ENCODE measurements at places on chromosomes 11 and 22.

DNA sequence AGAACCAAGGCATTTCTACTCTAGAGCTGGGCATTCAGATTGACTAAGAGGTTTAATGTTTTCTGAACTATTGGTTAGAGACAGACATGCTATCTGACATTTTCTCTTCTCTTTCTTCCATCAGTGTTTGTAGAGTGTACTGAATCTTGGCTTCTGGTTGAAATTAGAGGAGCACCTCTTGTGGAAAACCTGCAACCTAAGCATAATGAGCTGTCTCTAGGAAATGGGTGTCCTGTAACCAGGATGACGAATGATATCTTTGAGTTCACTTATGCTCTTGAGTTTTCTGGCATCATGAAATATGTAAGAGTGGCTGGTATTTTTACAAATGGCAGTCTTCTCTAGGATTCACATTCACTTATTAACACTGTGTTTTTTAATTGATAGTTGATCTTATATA is 19.4 kb downstream of the OOSP4A start:
- DNase-seq, result no peak

DNA sequence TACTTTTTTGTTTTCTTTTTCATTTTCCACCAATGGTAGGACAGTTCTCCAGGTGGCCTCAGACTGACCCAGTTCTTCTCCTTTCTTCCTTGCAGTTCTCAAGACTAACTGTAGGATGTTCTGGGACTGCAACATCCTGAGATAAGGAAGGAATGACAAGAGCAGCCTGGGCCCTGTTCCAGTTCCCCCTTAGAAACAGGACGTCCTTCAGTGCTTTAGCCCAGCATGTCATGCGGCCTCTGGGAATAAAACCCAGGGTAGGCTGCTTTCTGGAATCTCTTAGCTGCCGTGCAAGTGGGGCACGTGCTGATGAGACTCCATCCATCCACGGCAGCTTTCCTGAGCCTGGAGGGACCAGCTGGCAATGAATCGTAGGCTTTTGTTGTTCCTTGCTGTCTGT is 24.0 kb upstream of the CADM1 start:
- no peak for DNase-seq

- DNase-seq, result no peak
Measured at GRCh38 chr11:2797741-2798361, 87.7 kb downstream of the CDKN1C start.

DNA sequence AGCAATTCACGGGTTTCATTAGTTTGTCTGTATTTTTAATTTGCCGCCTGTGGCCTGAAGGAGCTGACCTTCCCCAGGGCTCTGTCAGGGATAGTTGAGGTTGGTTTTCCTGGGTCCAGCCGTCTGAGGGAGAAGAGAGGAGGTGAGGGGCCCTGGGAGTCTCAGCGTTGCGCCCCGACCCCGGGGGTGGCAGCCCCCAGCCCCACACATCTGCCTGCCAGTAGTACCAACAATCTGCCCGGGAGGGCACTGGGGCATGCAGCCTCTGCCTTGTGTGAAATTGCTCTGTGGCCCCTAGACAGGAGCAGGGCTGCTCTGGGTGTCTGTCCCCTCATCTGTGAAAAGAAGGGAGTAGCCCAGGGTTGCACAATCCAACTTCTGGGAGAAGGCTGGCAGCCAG is 6.6 kb downstream of the B3GAT1 start:
- DNase-seq, result no peak

DNA sequence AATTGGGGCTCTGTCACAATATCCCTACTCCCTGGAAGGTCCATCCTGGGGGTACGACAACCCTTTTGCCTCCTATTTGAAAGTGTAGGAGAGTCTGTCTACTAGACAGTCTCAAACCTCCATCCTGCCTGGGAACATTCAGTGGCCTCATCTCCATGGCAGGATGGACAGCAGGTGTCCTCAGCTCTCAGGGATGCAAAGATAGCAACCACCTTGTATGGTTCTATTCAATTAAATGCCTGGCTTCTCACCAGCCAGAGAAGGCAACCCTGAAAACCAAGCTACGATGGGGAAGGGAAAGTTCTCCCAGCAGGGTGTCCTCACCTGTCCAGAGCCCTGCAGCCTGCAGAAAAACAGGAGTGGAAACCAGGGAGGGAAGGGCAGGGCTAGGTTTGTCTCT is 164.9 kb downstream of the MIAT start:
- DNase-seq, result no peak

- no peak for DNase-seq
Measured at GRCh38 chr22:19942157-19943081, 801 bp upstream of the TXNRD2 start.

GRCh38 chr11:77886401-77886800 is 65.5 kb downstream of the AAMDC start:
- DNase-seq, result no peak

DNA sequence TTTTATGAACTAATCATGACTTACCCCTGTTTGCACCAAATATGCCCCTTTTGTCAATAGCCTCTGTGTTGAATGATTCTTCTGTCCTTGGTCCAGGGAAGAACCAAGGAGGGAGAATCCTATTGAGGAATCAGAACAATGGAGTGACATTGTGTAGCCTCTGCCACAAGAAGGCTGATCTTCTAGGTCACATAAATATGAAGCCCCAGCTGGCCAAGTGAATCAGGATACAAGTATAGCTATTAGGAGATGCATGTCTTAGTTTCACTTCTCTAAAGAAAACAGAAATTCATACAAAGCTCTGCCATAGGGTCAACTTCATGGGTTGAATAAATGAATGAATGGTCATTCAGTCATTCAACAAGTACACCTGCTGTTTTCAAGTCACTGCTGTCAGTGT is 118.2 kb upstream of the BLID start:
- DNase-seq, result no peak

GRCh38 chr11:62856333-62856895 is 17.0 kb upstream of the WDR74 start:
- DNase-seq, result no peak

DNA sequence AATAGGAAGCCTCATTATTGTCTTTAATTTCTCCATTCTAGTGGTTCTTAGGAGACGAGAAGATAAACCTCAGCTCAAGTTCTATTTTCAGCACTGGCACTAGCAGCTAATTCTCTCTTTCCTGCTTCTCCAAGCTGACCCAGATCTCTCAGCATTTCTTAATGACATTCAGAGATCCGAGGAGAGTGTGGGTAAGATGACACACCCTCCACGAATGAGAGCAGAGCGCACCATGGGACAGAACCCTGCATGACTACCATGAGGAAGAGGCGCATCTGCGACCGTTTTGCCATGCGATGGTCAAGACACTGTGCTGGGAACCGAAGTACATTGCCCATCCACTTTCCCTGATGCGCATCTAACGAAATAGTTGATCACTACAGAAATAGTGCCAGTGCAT is 241.8 kb downstream of the LARGE1 start:
- no peak for DNase-seq

- DNase-seq, result no peak
Measured at GRCh38 chr22:42754658-42755057, 34.0 kb upstream of the A4GALT start.

DNA sequence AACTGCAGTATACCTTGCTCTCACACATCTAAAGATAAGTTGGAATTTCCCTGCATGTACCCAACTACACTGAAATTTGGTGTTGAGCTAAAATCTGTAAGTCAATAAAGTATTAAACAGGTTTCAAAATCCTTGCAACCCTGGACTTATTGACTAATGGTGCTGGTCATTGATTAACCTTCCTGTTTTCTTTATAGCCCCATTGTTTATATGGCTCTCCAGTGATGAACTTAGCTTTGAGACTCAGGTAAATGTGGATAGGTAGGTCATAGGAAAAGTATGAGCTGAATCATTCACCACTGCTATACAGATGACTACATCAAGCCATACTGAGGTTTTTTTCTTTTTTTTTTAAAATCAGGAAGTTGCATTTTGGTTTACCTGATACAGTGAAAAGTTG is 132.7 kb downstream of the FAT3 start:
- no peak for DNase-seq

DNA sequence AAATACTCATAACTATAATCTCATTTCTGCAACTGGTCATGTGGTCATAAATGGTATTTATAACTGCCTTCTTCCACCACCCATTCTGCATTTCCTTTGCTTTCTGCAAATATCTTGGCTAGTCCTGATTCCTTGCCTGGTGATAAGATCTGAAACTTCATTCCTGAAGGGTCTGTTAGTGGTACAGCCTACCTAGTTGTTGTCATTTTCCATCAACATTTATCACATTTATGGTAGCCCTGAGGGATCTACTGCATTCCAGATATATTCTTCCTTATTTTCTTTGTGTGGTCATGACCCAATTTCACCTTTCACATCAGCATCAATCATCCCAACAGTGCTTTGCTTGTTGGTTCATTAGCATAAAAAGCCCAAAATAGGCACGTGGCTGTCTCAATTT is 50.1 kb downstream of the DDX6 start:
- DNase-seq, result no peak

- no peak for DNase-seq
Measured at GRCh38 chr11:45285930-45286632, at the start of gene SYT13. Gene SYT13 (minus strand): TSS chr11:45286341. CDS start chr11:45286207, 134 bp downstream.

DNA sequence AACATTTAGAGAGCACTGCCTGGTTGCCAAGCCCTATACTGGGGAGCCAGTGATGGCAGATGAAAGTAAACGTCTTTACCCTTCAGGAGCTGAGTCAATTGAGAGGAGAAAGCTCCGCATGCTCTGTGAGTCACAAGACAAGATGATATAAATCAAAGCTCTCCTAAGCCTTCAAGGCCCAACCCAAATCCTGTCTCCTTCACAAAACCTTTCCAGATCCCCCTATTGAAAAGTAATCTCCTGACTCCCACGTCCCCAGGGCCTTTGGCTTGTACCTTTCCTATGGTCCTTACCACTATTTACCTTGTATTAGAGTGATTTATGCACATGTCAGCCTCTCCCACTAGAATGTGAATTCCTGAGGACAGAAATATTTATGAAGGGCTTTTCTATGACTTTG is 230.1 kb upstream of the TENM4 start:
- DNase-seq, result no peak

- DNase-seq, result no peak
Measured at GRCh38 chr11:48108231-48109045, 108.2 kb upstream of the OR4B1 start.

DNA sequence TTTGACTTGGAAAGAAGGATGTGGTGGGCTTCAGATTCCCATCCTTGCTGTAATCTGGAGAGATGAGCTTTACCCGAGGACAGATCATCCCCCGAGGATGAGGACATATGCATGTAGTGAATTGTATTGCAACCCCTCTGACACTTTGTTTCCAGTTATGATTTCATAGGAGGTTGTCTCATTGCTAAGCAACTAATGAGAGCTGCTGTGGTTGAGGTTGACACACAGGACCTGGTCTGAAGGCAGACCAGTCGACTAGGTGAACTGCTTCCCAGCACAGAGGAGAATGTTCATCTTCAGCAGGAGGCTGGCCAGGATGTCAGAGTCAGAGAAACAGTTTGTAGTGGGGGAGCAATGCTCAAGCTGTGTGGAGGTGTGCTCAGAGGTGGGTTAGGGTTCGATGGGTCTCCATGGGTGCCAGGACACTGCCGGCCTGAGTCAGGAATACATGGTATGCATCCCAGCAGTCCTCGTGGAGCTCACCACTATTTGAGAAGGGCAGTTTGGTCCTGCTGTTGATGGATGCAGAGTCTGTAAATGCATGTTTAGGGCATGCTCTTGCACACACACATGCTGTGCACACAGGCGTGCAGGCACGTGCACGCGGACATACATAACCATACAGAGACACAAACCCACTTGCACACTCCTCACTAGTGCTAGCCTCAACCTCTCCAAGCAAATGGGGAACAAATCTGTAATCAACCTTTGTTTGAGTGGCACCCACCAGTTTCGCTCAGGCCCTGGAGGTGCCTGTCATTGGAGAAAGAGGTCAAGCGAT is 153.7 kb downstream of the TBC1D22A start:
- no peak for DNase-seq

GRCh38 chr11:114130115-114130576 is 70.6 kb downstream of the ZBTB16 start:
- no peak for DNase-seq

DNA sequence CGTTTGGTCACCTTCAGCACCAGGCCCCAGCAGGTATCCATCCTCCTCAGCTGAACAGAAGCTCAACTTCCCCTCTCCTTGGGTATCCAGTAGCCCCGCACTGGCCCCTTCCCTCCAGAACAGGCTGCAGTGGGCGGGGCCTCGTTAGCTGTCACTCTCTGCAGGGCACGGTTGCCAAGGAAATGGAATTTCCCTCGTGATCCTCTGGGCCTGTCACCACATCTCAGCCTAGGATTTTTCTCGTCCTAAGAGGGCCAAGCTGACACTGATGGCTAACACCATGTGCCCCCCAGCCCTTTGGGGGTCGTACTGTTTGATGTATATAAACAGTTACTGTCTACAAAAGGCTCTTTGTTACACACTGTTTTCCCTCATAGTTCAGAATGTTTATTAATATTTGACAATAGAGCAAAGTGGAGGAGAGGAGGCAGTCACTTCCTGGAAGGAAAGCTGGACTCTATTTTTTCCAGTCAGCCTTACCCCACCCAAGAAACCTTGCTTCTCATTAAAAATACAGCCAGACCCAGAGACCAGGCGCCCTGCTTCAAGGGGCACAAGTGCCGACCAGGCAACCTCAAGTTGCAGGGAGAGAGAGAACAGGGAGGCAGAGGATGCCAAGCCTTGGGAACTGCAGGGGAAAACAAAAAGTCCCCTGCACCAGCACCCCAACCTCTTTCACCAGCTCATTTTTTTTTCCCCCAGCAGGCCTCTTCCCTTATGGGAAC is 44.5 kb downstream of the FEZ1 start:
- DNase-seq, result no peak

DNA sequence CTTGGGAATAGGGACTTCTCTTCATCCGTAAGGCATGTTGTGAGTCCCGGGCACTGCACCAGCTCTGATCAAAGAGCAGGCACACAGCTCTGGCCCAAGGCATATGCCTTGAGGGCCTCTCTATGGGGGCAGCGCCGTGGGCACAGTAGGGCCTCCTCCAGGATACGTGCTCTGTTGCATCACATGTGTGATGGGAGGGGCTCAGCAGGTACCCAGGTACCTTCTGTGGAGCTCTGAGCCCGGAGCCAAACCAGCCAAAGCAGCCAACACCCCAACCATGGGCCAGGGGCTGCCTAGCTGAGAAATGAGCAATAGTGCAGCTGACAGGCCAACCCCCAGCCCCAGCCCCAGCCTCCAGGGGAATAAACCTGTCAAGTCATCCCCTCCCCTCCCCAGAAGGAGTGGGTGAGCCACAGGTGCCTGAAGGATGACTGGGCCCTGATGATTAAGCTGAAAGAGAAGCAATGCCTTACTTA is 79.7 kb upstream of the SHISAL1 start:
- DNase-seq, result no peak

- DNase-seq, result no peak
Measured at GRCh38 chr11:88552379-88553062, 215.0 kb upstream of the CTSC start.

GRCh38 chr11:77580712-77581337 is 8.9 kb upstream of the AQP11 start:
- no peak for DNase-seq

DNA sequence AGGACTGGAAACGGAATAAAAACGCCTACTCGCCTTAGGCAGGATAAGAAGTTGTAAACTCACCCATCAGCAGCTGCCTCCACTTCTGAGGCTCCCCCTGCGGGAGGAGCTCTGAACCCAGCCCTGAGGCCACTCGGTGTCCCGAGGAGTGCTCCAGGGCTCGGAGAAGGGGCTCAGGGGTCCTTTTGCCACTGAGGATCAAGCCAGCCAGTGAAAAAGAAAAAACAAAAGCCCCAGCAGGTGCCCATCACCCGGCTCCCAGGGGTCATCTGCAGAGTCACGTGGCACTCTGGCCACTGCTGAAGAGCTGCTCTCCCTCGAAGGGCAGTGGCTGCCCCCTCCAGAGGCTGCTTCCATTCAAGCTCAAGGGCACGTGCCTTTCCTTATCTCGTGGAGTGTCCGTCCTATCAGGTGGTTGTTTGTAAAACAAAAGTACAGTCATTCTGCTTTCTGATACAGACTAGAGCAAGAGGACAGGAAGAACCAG is 29.0 kb downstream of the NUP50 start:
- no peak for DNase-seq
